ENCODE measurements at places on chromosomes 1 and 21. TPM values are rescaled to one million over a fixed set of nuclear protein-coding genes. Genes with fewer than 3 reads are reported as not detected.
A peak's percentile ranks its signal among the peaks of the same experiment; 100 is the strongest.

- DNase-seq = peak; percentile 46
Measured at GRCh38 chr1:156627313-156627880, 8.2 kb downstream of the HAPLN2 start.

DNA sequence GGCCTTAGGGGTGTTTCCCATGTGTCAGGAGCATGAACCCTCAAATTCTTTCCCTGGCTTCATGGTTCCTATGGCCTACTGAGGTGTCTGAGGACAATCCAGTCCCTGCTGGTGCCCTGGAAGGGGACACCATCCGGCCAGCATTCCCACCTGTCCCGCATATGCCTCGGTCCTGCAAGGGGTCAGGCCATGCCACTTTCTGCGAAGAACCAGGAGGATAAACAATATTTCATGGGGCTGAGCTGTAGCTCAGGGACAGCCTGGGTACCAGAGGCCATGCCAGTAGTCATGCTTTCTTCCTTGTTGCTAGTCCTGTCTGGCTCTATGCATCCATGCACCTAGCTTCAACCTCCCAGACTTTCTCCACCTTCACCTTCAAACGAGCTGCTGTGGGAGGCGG lies 123.6 kb downstream of the MRPS6 start:
- DNase-seq = no peak

DNA sequence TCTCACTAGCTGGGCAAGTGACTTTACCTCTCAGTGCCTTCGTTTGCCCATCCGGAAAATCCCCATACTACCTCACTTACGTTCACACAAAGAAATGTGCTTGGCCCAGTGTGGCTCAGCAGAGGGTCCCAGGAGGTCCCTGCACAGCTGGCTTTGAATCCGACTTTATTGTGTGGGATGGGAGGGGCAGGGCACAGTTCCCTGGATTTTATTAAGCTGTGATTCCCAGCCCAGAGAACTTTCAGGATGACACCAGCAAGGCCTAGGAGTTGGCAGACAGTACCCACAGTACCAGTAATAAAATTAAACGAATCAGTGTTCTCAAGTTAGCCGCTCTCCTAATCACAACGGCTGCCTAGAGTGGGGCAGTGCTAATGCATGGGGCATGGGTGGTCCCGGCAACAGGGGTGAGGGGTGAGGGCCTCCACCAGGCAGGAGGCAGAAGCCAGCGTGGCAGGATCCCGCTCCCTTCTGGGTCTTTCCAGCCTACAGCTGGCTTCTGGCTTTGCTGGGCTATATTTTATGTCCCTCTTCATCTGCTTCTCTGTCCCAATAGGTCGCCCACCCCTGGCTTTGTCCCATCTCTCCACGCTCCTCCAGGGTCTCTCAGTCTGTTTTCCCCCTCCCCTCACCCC lies 74.9 kb downstream of the VWA5B1 start:
- no peak for DNase-seq

Gene AADACL3
- total RNA-seq = not detected

Gene SPATA46
- total RNA-seq = not detected

Measured in H4 (cell line).